NCI-H1092 treated with DMSO at 0.1 percent for 48 hours (cell line): ENCODE measurements at places on chromosomes 2 and 18.

DNA sequence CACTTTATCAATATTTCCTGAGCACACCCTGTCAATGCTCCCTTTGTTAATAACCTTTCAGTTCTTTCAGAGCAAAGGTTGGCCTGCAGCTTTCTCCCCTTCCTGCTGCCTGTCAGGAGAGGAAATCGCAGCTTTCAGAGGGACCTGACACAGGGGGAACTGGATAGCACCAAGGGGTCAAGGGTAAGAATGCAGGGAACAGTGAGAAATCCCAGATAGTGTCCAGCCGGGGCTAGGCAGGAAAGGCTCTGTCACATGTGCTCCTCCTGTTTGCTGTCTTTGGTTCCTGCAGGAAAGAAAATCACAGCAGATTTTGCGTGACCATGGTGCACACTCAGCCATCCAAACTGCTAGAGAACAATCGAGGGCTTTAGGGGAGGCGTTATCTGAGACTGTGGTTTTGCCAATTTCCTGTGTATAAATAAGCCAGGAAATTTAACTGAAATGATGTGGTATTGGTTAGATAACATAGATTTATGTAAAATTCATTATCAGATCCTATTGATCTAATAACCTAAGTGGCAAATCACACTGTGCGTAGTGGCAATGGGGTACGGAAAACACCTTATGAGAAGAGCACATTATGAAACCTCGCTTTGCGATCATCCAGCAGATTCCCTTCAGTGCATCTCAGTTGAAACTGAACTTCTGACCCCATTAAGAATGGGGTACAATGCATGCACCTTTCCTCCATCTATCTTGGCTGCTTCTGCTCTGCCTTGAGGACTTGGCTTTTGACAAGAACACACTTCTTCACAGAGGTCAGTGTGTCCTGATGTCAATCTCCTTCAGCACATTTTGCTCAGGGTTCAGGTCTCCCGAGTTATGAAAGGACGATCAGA is 178.0 kb downstream of the ICOS start:
- no peak for DNase-seq

DNA sequence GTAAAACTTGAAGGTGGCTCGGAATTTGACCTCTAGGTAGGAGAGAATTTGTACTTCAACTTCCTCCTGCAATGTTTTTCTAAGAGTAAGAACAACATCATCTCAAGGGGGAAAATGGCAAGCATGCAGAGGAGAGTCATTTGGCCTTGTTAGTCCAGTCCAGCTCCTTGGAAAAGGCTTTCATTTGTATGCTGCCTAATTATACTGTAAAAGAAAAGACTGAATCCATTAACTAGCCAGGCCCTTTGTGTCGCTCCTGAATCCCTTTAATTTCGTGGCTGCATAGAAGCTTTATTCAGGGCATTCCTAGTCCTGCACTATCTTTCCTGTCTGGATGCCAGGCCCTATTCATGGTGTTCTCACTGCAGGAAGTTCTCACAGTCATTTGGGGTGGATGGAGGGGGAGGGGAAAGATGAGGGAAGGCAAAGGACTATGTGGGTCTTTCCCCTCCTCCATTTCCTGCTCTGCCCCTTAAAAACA is 36.0 kb downstream of the PHLPP1 start:
- no peak for DNase-seq

- DNase-seq = no peak
Measured at GRCh38 chr2:134287323-134287722, 33.5 kb downstream of the MGAT5 start.

- DNase-seq = peak; percentile 18
Measured at GRCh38 chr2:136874258-136874657, 108.9 kb downstream of the THSD7B start.

- DNase-seq = peak; percentile 79
Measured at GRCh38 chr2:26561918-26562810, 79.0 kb downstream of the CIB4 start.

GRCh38 chr2:566379-567313 is 110.6 kb downstream of the TMEM18 start:
- DNase-seq = no peak

DNA sequence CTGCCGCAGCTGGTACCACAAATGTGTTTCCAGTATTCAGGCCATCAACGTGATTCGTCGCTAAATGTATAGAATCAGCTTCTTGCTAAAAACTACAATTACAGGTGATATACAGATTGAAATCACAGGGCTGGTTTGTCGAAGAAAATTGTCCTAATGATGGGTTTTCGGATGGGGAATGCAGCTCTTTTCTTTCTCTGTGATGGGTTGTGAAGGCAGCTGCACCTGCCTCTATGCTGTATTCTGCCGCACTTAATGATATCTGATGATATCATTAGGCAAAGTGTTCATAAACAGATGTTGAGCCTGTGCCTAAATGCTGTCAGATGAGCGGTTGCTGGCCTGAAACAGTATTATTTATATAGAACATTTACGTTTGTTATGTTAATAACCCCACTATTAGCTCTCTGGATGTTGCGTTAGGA is 218.1 kb downstream of the ARHGAP15 start:
- no peak for DNase-seq

DNA sequence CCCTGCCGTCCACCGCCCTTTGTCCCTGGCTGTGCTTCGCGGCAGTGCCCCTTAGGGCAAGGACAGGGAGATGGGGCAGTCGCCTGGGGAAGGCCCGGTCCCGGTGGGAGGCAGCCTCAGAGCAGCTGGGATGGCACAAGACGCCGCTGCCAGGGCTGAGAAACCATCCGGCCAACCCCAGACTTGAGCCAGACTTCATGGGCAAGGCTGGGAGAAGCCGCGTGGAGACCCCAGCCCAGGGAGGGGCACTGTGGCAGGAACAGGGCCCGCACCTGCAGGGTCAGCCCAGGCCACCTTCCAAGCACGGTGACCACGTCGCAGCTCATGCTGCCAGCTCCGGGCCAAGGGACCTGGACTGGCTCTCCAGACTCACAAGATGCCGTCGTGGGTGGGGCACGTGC is 84.0 kb downstream of the NFATC1 start:
- no peak for DNase-seq

- DNase-seq = no peak
Measured at GRCh38 chr2:202760848-202761247, 110.7 kb downstream of the ICA1L start.

- no peak for DNase-seq
Measured at GRCh38 chr18:25604196-25604893, 252.4 kb upstream of the ZNF521 start.

GRCh38 chr18:52716973-52717372 is 377.0 kb downstream of the DCC start:
- DNase-seq = peak; percentile 14

GRCh38 chr2:108935271-108935741 is 53.7 kb downstream of the EDAR start:
- DNase-seq = no peak

DNA sequence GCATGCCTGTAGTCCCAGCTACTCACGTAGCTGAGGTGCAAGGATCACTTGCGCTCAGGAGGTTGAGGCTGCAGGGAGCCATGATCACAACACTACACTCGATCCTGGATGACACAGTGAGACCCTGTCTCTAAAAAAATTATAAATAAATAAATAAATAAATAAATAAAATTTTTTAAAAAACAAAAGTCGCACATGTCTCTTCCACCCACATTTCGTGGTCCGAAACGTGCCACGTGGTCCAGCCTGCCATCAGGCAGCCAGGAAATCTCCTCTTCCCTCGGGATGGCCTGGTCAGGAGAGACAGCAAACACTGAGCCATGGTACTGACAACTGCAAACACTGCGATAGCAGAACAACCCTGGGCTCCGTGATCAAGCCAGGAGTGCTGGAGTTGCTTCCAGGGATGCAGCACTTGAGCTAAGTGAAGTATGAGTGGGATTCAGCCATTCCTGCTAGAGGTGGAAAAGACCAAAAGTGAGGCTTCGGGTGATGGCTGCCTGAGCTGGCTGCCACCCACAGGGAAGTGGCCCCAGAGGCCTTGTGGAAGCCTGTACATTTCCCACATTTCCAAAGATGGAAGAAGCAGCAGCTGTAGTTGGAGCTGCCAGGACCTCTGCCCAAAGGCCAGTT is 193.1 kb downstream of the SMAD2 start:
- DNase-seq = no peak

DNA sequence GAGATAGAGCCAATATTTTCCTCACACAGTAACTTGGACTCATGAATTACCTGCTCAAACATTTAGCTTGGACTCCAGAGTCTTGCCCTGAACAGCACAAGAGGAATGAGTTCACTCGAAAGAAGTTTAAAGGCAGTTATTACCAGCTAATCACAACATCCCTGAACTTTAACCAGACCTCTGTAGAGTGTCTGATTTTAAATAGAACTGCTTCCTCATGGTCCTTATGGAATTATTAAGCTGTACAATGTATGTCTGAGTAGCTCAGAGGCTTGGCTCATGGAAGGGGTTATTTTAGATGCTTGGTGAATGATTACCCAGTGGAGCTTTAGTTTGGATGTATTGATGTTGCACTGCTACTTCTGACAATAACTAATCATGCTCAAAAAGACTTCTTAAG is 183.1 kb downstream of the FMNL2 start:
- DNase-seq = no peak

DNA sequence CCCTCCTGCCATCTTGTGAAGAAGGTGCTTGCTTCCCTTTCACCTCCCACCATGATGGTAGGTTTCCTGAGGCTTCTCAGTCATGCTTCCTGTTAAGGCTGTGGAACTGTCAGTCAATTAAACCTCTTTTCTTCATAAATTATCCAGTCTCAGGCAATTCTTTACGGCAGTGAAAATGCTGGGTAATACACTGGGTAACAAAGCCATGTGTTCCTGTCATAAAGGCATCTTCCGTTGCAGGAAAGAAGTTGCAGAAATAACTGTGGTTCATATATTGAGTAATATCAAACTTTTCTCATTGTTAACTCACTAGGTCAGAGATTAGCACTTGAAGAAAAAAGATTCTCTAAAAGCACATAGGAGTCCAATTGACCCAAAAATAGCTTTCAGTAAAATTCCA is 163.9 kb upstream of the HNMT start:
- DNase-seq = no peak

DNA sequence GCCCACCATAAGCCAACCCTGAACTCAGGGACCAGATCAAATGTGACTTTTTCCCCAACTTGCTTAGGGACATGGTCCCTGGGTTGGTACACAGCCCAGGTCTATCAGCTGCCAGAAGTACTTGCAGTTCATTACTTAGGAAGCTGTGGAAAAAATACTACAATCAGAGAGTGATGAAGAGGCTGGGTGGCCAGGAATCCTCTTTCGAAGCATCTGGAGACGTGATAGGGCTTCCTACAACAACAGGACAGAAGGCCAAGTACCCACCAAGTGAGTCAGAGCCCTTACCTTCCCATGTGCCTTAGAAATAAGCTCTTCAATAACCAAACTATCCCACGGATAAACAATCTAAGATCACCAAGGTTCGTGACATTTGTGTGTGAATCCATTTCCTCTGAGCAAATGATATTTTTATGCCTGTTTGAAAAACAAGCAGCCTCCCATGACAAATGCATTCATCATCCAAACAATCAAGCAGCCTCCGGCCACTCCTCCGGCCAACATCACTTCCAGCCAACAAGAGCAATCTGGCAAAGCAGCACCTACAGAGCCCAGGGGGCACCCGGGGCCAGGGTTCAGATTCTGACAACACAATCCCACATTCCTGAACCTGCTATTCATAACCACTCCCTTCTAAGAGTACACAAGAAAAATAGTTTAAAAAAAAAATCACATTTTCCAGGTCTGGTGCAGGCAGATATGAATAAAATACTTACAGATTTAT is 26.4 kb downstream of the TBC1D8 start:
- no peak for DNase-seq

GRCh38 chr18:2898186-2898640 is 51.4 kb downstream of the EMILIN2 start:
- no peak for DNase-seq

- peak; percentile 86 for DNase-seq
Measured at GRCh38 chr18:55407191-55407590, 180.8 kb downstream of the TCF4 start.

GRCh38 chr2:133496501-133497269 is 71.6 kb downstream of the NCKAP5 start:
- DNase-seq = no peak

- peak; percentile 84 for DNase-seq
Measured at GRCh38 chr2:135829378-135830135, 7.4 kb downstream of the LCT start.

DNA sequence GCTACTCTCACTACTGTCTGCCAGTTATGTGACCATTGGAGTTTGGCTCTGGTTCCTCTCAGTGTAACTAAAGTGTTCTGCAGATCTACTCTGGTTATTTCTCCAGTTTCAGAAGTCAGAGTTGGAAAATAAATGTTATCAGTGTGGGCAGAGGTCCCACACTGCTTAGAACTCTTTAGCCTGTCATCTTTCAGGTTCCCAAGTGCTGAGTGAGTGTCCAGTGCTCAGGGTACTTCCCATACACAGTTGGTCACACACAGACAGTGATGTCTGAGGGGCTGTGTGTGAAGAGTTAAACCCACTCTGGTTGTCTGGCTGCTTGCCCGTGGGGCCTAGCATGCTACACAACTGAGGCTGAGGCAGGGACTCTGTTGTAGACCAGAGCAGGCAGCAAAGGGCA is 421.8 kb upstream of the MEX3C start:
- no peak for DNase-seq

- no peak for DNase-seq
Measured at GRCh38 chr2:123513351-123513750, 511.7 kb upstream of the CNTNAP5 start.
